Lower leg skin (tissue), 4 donors: ENCODE measurements at places on chromosomes 6 and 20.

GRCh38 chr20:1267161-1267560 lies 1.1 kb downstream of the SNPH start:
- no peak for DNase-seq

DNA sequence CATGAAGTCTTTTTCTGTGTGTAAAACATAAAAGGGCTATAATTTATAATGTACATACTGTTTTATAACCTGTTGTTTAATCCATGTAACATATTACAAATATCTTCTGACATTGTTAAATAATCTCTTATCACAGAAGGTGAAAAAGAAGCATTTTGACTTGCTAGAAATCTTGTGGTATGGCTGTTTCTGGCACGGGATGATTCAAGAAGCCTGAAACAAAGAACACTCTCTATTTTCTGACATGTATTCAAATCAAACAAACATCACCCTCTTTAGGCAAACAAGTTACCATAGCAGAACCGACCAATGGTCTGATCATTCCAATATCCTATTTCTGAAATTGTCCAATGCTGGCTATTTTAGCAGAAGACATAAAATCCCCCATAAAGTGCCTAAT lies 55.4 kb downstream of the HS3ST5 start:
- no peak for DNase-seq

DNA sequence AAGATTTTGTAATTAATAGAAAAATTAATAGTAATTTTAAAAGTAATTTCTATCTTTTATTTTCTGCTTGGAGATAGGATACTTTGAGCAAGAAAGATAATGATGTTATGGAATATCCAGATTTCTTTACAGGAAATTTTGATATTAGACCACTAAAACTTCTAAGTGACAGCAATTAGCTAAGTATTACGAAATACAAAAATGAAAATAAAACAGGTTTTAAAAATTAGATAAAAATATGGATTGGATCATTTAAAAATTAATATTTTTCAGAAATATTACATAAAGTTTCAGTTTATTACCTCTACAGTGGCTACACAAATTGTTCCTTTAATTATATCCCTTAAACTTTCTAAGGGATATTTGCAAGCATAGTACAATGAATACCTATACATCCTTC lies 4.2 kb upstream of the MYLK4 start:
- DNase-seq: no peak

DNA sequence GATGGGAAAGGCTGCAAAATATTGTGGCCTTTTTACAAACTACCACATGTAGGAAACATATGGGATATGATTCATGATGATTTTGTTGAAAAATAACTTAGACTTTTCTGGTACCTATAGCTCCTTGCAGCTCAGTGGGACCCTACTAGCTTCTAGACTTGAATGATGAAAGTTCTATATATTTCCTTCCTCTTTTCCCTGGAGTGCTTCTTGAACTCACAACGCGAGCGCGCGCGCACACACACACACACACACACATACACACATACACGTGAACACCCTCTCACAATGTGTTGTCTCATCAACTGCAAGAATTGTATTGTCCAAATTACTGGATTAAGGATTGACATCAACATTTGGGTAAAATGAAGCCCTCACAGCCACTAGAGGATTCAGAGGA lies 61.9 kb downstream of the TOX2 start:
- DNase-seq: no peak

DNA sequence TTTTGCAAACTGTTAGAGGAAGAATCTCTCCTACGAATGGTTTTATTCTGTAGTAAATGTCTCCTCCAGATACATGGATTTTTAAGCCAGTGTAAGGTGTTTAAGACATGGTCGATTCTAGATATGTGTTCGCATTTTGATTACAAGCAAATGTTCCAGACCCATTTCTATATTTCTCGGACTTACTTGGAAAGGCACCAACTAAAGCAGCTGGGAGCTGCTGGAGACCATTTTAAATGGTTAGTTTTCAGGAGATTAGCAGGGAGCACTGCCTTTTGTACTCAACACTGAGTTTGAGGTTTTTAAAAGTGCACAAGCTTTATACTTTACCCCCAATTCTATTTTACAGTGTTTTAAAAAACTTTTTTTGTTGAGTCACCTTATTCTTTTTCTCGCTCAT lies 857.0 kb downstream of the KIF16B start:
- DNase-seq: no peak

DNA sequence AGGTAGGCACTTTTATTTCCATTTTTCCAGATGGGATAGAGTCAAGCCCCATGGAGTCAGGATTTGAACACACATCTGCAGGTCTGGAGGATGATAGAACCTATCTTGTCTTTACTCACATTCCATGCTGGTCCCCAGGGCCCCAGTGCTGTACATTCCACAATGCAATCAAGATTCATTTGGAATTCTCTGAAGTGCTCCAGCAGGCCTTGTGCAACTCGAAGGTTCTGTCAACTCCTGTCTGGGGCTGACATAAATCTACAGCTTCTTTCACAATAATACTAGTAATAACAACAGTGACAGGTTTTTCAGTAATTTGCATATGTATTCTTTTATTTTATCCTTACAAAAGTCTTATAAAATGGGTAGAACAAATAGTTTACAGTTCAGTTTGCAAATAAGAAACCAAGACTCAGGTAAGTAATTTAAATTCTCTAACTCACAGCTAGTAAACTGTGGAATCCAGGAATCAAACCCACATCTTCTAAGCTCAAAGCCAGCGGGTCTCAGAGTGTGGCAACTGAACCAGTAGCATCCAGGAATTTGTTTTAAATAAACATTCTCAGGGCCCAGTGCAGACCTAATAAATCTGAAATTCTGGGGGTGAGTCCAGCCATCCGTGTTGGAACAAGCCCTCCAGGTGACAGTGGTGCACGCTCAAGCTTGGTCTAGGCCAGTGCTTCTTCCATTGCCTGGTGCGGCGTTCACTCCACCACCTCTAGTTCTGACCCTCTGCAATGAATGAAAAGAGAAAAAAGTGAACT lies 137.0 kb upstream of the TNFAIP3 start:
- DNase-seq: no peak

GRCh38 chr6:147063469-147064031 lies 140.7 kb upstream of the STXBP5 start:
- DNase-seq: no peak

DNA sequence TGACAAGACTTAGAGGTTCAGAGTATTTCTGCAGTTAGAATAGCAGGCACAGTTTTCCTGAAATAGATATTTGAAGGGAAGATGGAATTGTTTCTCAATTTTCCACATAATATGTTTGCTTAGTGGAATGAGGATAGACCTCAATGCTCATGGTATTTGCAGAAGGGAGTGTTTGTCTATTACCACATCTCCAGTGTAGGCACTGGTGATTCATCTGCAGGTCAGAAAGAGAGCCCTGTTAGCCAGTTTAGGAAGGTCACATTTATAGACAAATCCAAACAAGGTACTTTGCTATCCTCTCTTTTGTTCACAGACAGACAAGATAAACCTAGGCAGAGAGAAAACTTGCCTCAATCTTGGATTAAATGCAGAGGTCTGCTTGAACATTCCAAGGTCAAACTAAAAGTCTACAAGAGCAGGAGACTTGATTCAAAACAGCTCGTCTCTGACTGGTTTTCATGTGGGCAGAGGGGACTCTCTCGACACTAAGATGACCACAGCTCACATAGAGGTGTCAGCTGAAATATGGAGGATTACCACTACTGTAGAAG lies 22.8 kb downstream of the ISM1 start:
- DNase-seq: no peak

DNA sequence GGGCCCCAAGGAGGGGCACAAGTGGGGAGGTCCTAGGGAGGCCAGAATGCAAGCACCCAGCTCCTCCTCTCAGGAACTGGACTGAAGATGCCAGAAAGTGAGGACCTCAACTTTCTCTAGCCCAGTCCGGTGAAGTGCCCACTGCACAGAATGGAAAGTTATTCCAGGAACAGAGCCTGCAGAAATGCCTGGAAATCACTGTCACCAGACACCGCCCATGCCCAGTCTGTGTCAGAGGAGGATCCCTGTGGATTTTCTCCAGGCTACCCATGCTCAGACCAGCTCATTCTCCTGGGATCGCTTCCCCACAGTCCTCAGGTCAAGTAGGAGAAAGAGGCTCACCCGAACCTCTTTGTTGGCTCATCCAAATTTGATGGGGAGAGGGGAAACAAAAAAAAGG lies 6.5 kb downstream of the PRPH2 start:
- DNase-seq: no peak

DNA sequence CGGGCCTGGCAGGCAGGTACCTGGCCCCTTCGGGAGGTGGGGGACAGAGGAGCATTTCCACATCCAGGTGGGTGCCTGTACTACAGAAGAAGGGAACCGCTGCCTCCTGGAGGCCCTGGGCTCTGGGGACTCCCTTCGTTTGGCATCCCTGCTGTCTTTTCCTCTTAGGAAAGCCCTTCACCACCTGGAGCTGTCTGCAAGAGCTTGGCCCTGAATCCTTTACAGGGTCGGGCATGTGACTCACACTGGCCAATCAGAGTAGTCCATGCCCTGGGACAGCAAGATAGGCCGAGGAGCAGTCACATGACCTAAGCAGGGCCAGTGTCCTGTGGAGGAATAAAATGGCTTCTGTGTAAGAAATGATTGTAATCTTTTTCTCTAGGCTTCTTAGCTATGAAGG lies 224.9 kb downstream of the ANKRD60 start:
- DNase-seq: no peak

DNA sequence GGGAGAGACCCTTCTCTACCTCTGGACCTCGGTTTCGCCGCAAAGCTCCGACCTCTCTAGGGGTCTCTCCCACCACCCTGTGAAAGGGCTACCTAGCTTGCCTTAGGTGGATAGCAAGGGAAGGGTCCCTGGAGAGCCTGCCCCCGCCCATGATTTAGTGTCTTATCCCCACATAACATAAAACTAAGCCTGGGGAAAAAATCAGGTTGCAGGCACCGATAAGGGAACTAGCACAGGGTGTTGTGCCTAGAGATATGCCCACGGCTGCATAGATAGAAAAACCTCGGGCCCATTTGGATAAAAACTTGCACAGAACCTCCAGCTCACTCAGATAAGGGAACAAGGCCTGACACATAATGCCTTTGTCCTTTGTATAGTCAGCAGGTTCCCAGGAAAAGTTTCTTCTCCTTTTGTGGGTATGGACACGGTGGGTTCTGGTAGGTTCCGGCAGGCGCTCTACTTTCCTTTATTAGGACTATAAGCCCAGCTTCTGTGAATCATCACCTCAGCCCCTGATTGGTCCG lies 846 bp downstream of the ZSCAN31 start:
- no peak for DNase-seq

DNA sequence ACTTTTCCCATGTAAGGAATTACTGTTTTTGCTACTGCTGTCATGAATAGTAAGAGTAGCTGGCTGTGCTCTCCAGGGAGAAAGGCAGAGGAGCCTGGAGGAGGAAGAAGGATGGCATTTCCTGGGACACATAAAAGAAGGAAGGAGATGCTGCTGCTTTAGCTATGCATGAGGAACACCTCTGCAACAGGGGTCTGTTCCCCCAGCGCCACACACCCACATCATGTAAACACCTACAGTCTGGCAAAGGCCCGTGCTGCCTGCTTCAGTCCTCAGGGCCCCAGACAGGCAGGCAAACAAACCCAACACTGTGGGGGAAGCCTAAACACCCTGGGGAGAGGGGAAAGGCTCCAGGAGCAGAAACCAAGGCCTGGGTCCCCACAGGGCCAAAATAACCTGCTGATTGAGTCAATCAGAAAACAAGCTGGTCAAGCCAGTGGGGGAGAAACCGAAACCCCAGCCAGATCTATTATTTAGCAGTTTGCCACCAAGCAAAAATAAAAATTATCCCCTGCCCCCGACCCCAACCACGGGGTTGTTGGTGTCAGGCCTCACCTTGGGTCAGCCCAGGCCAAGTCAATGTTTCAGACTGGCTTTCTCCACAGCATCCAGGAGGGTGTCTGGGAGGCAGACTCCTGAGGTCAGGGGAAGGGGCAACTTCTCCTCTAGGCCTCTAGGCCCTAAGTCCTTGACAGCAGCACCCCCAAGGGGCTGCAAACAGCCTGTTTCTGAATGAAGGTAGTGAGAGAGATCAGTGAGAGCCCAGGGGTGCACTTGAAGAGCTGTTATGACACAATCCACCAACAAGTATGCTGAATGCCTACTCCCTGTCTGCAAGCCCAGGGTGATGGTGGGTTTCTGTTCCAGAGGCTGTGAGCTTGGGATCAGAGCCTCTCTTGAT lies 34.6 kb upstream of the SCUBE3 start:
- DNase-seq: no peak

DNA sequence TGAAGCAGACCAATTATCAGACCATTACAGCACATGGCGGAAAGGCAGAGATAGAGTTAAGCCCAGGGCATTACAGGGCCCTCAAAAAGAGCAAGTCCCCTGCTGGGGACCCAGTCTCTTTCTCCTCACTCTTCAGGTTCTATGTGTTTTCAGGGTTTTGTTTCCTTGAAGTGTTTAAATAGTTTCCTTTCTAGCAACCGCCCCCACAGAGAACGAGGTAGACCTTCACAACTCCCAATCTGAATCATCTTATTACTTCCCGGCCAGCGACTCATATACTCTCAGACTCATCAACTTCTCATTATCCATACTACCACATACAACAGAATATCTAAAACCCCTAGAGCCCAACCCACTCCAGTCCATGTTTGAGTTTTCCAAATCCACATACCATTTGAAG lies 526.6 kb upstream of the ARID1B start:
- no peak for DNase-seq

GRCh38 chr6:66307490-66307889 lies 600.5 kb upstream of the EYS start:
- DNase-seq: no peak

DNA sequence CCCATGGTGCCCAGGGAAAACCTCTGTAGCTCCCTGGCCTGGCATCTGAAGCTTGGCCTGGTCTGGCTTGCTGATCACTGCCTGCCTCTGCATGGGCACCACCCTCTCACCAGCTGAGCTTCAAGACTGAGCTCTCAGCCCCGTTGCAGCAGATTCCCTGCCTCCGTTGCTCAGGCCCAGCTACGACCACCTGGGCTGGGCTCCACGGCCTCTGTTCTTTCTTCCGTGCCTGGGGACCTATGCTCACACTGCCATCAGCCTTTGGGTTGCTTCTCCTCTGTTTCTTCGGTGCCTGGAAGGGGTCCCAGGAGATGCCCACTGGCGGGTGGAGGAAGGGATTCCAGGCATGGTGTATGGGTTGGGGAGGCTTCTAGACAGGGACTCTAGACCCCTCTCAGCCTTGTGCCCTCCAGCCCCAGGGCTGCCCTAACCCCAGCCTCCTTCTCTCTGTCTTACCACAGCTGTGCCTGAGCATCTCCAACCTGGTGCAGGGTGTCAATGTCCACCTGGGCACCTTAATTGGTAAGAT lies 9.1 kb downstream of the BPIFB2 start:
- DNase-seq: no peak

- DNase-seq: no peak
These were observed 16.8 kb upstream of the SYNDIG1 start for GRCh38 chr20:24452498-24453127.

GRCh38 chr20:59745716-59746115 lies 141.4 kb downstream of the PHACTR3 start:
- no peak for DNase-seq
